MG63 (cell line): ENCODE measurements at places on chromosomes 3 and 15. TPM values are rescaled to one million over a fixed set of nuclear protein-coding genes. Genes with fewer than 3 reads are reported as not detected.
A peak's percentile ranks its signal among the peaks of the same experiment; 100 is the strongest.

GRCh38 chr15:54462511-54462913 lies 484.3 kb downstream of the UNC13C start:
- no peak for DNase-seq

GRCh38 chr3:197068077-197068476 lies 38.5 kb upstream of the MELTF start:
- DNase-seq, result no peak

DNA sequence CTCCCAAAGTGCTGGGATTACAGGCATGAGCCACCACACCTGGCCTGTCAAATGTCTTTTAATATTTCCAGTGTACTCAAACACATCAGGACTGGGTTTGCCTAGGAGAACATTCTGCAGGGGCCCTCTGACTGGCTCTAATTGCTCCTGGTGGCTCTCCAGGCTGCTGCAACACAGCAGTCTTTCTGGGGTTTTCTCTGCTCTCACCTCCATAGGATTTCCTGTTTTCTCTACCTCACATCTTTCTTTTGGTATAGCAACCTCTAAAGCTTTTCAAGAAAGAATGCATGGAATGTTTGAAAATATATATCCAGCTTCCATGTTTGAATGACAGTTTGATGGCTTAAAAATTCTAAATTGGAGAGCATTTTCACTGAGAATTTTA lies 83.3 kb upstream of the IGSF10 start:
- no peak for DNase-seq

DNA sequence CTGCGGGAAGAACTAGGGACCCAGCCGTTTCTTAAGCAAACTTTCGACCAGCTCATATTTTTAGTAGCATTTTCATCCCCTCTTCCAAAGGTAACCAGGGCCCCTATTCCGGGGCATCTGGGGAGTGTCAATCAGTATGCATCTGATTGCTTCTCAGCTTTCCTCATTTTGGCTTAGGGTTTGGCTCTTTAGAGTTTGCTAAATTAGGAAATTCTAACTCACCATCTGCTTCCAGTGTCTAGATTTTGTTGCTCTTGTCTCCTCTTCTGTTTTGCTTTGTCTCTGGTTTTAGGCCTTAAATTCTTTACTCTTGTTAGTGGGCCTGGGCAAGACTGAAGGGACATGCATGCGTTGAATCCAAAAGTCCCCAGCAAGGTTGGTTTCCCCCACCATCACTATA lies 9.6 kb upstream of the ABTB1 start:
- no peak for DNase-seq

DNA sequence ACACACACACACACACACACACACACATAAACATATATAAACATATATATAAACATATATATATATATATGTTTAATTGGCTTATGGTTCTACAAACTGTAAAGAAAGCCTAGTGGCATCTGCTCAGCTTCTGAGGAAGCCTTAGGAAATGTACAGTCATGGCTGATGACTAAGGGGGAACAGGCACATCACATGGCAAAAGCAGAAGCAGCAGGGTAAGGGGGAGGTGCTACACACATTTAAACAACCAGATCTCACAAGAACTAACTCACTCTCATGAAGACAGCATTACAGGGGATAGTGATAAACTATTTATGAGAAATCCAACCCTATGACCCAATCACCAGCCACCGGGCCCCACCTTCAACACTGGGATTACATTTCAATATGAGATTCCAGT lies 922.9 kb downstream of the SI start:
- no peak for DNase-seq

DNA sequence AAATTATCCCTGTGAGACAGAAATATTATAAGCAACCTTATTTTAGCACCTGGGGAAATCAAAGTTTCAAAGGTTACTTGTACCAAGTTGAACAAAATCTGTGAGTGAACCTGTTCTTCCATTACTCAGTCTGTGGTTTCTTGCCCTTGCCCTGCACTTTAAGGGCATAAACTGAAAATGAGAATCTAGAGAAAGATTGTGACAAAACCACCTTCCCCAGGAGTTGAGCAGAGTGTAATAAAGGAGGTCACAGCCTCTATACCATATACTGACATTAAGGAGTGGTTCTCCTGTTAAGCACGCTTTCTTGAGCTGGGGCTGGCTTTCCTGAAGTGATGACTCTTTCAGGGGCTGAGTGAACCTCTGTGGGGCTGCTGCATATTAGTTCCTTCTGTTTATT lies 143.4 kb downstream of the PDCD6IP start:
- DNase-seq, result no peak

DNA sequence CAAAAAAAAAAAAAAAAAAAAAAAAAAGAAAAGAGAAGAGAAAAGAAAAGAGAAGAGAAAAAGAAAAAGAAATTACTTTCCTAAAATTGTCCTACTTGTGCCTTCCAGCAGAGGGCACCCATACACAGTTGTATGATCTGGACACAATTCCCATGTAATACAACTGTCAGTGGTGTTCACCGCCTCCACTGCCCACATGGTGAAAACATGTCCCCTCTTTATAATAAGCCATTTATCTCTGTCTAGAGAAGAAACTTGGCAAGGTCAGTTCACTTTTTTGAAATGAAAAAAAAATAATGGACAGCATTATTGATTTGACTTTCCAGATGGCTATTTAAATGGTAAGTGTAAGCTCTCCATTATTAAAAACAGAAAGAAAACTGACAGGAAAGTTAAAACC lies 459.4 kb downstream of the GBE1 start:
- DNase-seq, result peak; percentile 1

- DNase-seq, result no peak
Observed at GRCh38 chr3:32004113-32004765, 22.7 kb downstream of the ZNF860 start.

GRCh38 chr3:43670635-43671522 lies 19.9 kb upstream of the ABHD5 start:
- DNase-seq, result no peak

DNA sequence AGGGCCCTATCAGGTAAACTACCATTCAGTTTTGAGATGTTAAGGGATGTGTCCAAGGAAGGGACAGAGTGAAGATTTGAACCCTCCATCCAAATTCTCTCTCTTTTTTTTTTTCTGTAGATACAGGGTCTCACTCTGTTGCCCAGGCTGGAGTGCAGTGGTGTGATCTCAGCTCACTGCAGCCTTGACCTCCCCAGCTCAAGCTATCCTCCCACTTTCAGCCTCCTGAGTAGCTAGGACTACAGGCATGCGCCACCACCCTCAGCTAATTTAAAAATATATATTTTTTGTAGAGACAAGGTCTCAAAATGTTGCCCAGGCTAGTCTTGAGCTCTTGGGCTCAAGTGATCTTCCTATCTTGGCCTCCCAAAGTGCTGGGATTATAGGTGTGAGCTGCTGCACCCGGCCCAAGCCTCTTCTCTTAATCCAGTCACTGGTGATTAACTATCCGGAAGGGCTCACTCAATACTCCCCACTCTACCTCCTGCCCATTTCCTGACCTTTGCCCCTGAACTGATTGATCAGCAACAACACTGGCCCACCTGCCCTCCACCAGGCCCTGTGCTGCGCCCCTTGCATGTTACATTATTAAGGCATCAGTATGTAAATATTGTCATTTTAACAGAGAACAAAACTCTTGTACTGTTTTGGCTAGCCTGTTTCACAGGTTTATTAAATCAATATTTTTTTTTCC lies 164.7 kb downstream of the CTNNB1 start:
- DNase-seq, result no peak

GRCh38 chr3:143209715-143210059 lies 90.1 kb downstream of the CHST2 start:
- DNase-seq, result no peak

DNA sequence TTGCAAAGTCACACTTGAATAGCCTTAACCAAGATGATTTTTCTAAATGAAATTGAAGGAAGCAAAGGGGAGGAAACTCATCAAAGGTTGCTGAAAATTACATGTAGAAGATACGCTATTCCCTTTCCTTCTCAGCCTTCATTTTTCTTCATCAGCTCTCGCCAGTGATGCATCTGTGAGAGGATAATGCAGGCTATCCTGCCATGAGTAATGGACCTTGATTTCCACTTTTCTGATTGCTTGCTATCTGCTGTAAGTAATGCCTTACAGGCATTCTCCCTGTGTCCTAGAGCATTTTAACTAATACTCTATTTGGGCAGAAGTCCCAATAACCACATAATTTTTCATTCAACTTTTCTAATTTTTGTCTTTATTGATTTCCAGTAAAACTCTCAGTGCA lies 162.6 kb downstream of the BBX start:
- no peak for DNase-seq

- DNase-seq, result no peak
Observed at GRCh38 chr3:197376020-197376419, 77.6 kb upstream of the DLG1 start.

DNA sequence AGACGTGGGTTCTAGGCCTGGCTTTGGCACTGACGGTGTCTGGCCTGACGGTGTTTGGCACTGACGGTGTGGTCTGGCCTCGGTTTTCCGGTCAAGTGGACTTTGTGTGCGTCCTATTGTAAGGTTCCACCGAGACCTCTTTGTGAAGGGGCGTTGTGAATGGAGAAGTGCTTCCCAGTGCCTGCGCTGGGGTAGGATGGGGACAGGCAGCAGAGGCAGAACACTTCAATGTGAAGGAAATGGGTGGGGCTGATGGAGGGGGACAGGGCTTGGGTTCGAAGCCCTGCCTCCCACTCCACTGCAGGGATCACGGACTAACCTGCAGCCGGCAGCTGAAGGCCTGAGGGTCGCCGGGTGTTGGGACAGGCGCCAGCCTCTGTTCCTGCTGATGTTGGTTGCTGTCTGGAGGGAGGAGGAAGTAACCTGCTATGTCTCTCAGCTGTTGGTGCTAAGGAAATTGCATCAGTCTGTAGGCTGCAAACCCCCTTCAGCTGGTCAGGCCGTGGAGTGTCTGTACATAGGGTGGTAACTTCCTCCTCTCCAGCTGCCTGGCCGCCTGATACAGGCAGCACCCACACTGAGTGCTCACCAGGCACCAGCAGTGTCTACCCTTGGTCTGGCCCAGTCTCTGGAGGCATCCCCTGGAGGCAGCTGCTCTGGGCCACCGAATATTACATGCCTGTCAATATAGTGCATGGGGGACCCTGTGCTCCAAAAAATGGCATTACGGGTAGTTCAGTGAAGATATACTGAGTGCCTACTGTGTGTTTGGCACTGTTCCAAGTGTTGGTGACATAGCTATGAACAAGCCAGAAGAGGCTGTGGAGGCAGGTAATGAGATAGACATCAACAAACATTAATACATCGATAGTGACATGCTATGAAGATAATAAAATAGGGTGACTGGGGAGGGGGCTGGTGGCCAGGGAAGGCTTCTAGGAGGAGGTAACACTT lies 1.1 kb downstream of the TM6SF1 start:
- peak; percentile 13 for DNase-seq

DNA sequence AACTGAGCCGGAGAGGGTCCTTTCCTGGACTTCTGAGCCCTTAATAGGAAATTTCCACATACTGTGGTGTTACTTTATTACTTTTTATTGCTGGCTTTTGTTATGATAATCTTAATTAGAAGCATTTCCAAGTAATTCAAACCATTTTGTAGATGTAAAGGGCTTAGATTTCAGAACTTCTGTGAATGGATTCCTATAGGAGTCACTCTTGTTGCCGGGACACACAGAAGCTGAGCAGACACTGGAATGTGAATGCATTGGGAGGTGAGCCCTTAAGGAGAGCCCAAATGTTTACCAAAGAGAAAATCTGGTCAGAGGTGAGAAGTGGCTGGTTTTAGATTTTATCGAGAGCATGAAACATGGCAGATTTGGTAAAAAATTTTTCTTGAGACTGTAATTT lies 87.4 kb downstream of the FNDC3B start:
- no peak for DNase-seq

GRCh38 chr3:196627918-196628231 lies 11.6 kb upstream of the NRROS start:
- DNase-seq, result no peak

DNA sequence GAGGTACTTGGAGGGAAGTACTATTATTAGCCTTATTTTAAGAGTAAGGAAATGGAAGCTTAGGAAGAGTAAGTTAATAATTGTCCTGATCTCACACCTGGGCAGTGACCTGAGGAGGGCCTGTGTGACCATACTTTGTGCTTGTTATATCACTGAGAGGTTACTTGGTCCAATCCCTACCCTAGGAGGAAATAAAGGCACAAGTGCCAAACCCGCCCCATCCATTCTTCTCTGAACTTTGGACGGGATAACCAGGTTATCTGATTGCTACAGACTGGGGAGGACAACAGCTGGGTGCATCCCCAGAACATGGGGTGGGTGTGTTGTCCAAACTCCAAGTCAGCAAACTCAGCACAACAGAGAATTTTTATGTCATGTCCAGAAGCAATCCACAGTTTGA lies 77.7 kb upstream of the NR2E3 start:
- no peak for DNase-seq

DNA sequence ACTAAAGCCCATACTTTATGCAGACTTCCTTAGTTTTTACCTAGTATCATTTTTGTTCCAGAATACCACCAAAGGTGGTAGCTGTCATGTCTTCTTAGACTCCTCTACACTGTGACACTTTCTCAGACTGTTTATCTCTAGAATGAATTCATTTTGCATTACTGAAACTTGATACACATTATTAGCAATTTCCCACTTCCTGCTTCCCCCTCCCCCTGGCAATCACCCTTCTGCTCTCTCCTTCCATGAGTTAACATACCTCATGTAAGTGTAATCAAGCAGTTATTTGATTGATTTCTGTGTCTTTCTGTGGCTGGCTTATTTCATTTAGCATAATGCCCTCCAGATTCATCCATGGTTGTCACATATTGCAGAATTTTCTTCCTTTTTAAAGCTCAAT lies 204.9 kb downstream of the STAG1 start:
- peak; percentile 47 for DNase-seq

CFAP100 gene
- not detected in 2 replicates for total RNA-seq

SOX2 gene
- 0.07 TPM in 1 of 2 replicates, not detected in the other for total RNA-seq

ISLR gene
- not detected in 2 replicates for total RNA-seq

FBXW12 gene
- not detected in 2 replicates for total RNA-seq

ZNF80 gene
- total RNA-seq, result not detected in 2 replicates

ACTC1 gene
- not detected in 2 replicates for total RNA-seq

TM4SF18 gene
- 4.5 and 6.4 TPM in 2 replicates for total RNA-seq

CMSS1 gene
- 48.9 and 141 TPM in 2 replicates for total RNA-seq

HTR3E gene
- total RNA-seq, result not detected in 2 replicates

CPN2 gene
- not detected in 2 replicates for total RNA-seq

KIF7 gene
- total RNA-seq, result 27.4 and 42.1 TPM in 2 replicates
